ENCODE measurements at places on chromosomes 13 and 19. TPM values are rescaled to one million over a fixed set of nuclear protein-coding genes. Genes with fewer than 3 reads are reported as not detected.
A peak's percentile ranks its signal among the peaks of the same experiment; 100 is the strongest.

GRCh38 chr19:5893907-5894703 lies 9.5 kb downstream of the NDUFA11 start:
- no peak for DNase-seq

Gene ZFP14
- 3.7 TPM for total RNA-seq

DNA sequence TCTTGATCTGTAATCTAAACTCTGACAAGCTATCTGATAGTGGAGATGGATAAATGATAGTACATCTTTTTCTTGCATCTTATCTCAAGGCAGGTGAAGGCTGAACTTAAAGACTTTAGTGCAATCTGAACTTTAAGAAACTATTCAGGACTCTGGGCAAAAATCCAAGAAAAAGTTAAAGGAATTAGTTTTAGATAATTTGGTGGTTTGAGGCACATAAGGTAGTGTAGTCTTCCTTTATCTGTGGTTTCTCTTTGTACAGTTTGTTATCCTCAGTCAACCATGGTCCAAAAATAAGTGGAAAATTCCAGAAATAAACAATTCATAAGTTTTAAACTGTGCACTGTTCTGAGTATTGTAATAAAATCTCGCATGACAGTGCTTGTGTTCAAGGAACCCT lies 172.9 kb downstream of the UGGT2 start:
- no peak for DNase-seq

GRCh38 chr13:47983070-47983469 lies 18.0 kb downstream of the SUCLA2 start:
- no peak for DNase-seq

- DNase-seq = no peak
These were observed 242.2 kb downstream of the B3GLCT start for GRCh38 chr13:31441800-31442510.

Gene FUT1
- 1.6 TPM for total RNA-seq

- peak; percentile 69 for DNase-seq
These were observed 23.2 kb upstream of the CRTC1 start for GRCh38 chr19:18660051-18660910.

Gene SLC8A2
- total RNA-seq = not detected

DNA sequence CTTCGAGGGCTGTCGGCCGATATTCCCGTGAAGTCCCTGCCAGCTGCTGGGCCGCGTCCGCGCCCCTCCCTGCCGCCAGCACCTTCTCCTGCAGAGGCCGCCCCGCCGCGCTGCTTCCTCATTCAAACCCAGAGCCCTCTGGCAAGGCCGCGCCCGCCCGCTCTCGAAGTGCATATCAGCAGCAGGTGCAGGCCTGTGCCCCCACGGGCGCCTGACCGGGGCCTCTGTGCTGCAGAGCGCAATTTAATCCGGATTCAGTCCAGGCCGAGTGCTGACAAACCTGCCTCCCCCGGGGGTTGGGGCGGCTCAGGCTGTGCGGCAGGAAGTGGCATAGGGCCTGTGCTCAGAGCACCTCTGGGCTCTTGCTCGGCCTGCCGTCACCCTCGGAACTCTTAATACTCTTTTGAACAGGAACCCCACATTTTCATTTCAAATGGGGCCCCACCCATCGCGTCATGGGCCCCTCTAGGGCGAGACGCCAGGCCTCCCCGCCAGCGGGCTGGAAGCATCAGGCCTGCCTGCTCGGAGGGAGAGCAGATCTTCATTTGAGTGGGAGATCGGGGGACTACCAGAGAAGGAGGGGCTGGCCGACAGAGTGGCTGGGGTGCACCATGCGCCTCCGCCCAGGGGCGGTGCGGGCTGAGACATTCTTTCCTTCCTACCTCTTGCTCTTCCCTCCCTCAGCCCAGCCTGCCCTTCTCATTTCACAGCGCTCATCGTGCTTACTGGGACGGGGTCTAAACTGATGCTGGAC lies 125.7 kb downstream of the TNFRSF19 start:
- no peak for DNase-seq

DNA sequence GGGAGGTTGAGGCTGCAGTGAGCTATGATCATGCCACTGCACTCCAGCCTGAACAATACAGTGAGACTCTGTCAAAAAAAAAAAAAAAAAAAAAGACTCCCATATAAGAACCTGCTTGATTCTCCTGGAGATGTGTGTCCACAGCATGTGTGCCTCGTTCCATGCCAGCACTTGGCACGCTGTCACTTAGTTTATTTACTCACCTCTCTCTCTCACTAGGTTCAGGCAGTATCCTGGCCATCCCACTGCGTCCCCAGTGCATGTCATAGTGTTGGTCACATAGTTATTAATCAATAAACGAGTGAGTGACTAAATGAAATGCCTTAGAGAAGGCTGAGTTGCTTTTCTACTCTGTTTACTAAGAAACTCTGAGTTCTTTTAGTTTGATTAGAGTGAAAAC lies 79.1 kb upstream of the GPR12 start:
- DNase-seq = no peak

Gene LMTK3
- total RNA-seq = 0.05 TPM
